ENCODE measurements at places on chromosomes 2 and 18.

- no peak for DNase-seq
Measured at GRCh38 chr2:106563195-106563594, 76.0 kb downstream of the CD8B2 start.

DNA sequence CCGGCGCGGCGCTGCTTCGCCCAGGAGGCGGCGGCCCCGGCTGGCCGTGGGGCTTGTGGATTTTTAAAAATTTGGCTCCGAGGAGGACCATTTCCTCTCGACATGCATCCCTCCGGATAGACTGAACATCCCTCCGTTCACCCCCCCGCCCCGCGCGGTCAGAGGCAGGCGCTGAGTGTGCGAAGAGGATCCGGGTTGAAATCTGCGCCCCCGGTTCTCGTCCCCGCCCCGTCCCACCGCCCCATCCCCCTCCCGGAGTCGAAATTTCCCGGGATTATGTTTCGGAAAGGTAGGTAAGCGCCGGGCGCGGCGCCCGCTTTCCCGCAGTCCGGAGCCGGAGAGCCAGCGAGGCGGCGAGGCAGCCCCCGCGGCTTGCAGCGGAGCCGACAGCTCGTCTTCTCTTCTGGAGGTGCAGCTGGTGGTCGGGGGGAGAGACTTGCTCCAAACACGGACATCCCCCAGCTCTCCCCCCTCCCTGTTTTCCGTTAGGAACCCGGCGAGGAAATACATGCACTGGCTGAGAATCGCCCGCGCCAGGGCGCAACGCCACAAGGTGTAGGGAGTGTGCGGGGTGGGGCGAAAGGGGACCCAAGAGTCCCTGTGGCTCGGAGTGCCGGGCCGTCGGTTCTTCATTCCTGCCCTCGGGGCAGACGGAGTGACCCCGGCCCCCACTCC is at the start of gene PRKCE:
PRKCE (plus strand) TSS at position 261 of the 675 bp plus-strand sequence.
- DNase-seq = peak; percentile 27

- DNase-seq = no peak
Measured at GRCh38 chr2:230706053-230706521, 6.6 kb upstream of the CAB39 start.

DNA sequence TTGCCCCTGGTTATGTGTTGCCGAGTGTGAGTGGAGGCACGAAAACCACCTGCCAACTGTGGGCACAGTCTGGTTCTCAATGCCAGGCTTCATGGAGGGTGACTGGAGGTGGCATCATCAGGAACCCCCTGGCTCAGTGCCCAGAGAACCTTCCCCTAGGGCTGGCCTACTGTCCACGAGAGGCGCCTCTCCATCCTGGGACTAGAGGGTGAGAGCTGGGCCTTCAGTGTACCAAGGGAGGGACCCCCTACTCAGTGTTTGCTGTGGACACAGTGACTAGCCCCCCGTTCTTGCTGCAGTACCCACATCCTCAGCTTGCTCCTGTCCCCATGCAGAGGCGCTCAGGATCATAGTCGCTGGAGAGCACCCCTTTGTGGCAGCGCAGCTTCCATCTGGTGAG is 202.6 kb downstream of the HDAC4 start:
- DNase-seq = no peak

GRCh38 chr2:30784682-30785081 is 22.6 kb downstream of the CAPN13 start:
- DNase-seq = no peak
